ENCODE measurements at places on chromosomes 12 and 14. TPM values are rescaled to one million over a fixed set of nuclear protein-coding genes. Genes with fewer than 3 reads are reported as not detected.

- no peak overlapping the region for H3K27ac ChIP-seq
- no peaks in the 10 kb centered on the region for H3K4me1 ChIP-seq
- H3K36me3 ChIP-seq, result no peaks in the 10 kb centered on the region
- no peak for DNase-seq
- H3K27me3 ChIP-seq, result peaks cover 5% of the 10 kb centered on the region
- H3K4me3 ChIP-seq, result no peak overlapping the region
Observed at GRCh38 chr14:51398898-51399297, 158.9 kb downstream of the TMX1 start.

The C12orf50 gene
- not detected for total RNA-seq

GRCh38 chr14:77324816-77325745 lies 4.2 kb downstream of the GSTZ1 start:
- no peaks in the 10 kb centered on the region for H3K36me3 ChIP-seq
- DNase-seq, result no peak

The ENDOU gene
- total RNA-seq, result not detected

- no peaks in the 10 kb centered on the region for H3K27me3 ChIP-seq
- H3K27ac ChIP-seq, result no peak overlapping the region
- H3K36me3 ChIP-seq, result no peaks in the 10 kb centered on the region
- no peak for DNase-seq
- no peak overlapping the region for H3K4me3 ChIP-seq
Observed at GRCh38 chr14:89674936-89675335, 257.9 kb upstream of the FOXN3 start.

DNA sequence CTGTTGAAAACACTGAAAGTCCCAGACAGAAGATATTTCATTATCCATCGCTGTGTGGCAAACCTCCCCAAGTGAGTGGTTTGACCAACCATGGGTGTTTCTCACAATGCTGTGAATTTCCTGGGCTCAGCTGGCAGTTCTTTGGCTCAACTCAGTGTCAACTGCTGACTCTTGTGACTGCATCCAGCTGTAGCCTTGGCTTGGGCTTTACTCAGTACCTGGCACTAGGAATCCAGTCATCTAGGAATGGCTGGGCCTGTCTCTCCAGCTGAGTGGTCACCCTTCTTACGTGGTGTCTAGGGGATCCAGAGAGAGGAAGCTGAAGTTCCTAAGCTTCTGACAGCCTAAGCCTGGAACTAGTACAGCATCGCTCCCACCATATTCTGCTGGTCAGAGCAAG lies 80.7 kb upstream of the PSMC1 start:
- no peaks in the 10 kb centered on the region for H3K4me1 ChIP-seq
- no peak for DNase-seq
- no peaks in the 10 kb centered on the region for H3K36me3 ChIP-seq
- H3K27ac ChIP-seq, result no peak overlapping the region

The DEGS2 gene
- total RNA-seq, result 2.7 TPM

- DNase-seq, result no peak
- no peaks in the 10 kb centered on the region for H3K4me1 ChIP-seq
- H3K36me3 ChIP-seq, result no peaks in the 10 kb centered on the region
- H3K4me3 ChIP-seq, result no peak overlapping the region
- no peaks in the 10 kb centered on the region for H3K27me3 ChIP-seq
Observed at GRCh38 chr14:36852981-36853691, 191.5 kb downstream of the PAX9 start.

- H3K27ac ChIP-seq, result no peak overlapping the region
- DNase-seq, result no peak
- H3K4me1 ChIP-seq, result no peaks in the 10 kb centered on the region
- no peaks in the 10 kb centered on the region for H3K36me3 ChIP-seq
- H3K27me3 ChIP-seq, result 0 out of 3 replicates have a peak, but pooled peaks cover 5% of the 10 kb centered on the region
Observed at GRCh38 chr12:26340649-26341048, 145.3 kb downstream of the SSPN start.

The NFATC4 gene
- 3.7 TPM for total RNA-seq

GRCh38 chr12:58453306-58453705 lies 467.0 kb downstream of the LRIG3 start:
- no peaks in the 10 kb centered on the region for H3K27me3 ChIP-seq
- H3K27ac ChIP-seq, result no peak overlapping the region
- no peaks in the 10 kb centered on the region for H3K36me3 ChIP-seq
- H3K4me3 ChIP-seq, result no peak overlapping the region
- no peaks in the 10 kb centered on the region for H3K4me1 ChIP-seq

The AQP5 gene
- not detected for total RNA-seq

Data from K562 (cell line).